Activated naive CD4-positive, alpha-beta T cell treated with Interleukin-2 at 50 U/mL for 16 hours (primary cell): ENCODE measurements at places on chromosomes 5 and 9.

DNA sequence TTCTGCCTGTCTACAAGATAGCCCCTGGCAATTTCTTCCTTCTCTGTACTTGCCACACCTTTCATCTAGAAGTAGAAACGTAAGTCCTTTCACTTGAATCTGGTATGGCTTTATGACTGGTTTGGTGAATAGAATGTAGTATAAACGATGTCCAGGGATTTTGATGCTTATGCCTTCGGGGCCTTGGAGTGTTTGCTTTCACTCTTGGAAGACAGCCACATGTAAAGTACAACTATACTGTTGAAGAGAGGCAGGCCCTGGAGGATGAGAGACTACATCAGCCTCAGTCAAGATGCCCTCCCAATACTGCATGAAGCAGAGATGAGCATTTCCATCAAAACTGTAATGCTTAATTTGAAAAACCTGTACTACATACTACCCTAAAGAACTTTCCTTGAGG, 553.8 kb upstream of the C9orf72 start:
- DNase-seq = no peak

DNA sequence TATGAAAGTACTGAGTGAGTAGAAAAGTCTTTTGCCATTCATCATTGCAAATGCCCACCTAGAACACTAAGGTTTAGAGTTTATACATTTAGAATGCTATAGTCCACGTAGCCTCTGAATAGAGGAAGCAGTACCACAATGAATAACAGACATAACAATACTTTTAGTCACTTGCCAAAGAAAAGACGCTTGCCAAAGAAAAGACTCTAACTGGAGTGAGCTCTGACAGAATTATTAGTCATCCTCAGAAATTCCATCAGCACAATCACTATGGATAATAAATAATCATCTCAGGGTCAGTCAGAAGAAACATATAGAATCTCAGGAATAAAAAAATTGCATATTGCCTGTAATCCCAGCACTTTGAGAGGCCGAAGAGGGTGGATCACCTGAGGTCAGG, 168.5 kb upstream of the TARS1 start:
- no peak for DNase-seq

DNA sequence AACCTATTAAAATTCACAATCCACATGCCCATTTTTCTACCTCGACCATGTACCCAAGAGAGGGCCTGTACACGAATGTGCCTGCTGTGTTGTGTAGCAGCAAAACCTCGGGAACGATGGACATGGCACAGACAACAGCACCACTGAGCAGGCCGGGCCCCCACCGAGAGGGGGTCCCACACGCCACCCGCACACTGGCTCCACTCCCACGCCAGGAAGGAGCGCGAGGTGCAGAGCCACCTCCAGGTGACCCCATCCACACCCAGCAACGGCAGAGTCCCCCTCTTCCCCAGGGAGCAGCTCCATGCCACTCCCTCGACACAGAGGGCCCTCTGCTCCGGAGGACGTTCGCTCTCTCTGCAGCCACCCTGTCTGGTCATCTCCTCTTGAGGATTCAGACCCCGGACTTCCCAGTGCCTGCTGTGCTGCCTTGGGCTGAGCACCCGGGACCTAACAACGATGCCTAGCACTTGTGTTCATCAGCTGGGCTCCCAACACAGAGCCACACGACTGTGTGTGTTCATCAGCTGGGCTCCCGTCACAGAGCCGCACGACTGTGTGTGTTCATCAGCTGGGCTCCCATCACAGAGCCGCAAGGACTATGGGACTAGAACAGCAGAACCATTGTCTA, 25.3 kb upstream of the ADAMTS2 start:
- DNase-seq = no peak

DNA sequence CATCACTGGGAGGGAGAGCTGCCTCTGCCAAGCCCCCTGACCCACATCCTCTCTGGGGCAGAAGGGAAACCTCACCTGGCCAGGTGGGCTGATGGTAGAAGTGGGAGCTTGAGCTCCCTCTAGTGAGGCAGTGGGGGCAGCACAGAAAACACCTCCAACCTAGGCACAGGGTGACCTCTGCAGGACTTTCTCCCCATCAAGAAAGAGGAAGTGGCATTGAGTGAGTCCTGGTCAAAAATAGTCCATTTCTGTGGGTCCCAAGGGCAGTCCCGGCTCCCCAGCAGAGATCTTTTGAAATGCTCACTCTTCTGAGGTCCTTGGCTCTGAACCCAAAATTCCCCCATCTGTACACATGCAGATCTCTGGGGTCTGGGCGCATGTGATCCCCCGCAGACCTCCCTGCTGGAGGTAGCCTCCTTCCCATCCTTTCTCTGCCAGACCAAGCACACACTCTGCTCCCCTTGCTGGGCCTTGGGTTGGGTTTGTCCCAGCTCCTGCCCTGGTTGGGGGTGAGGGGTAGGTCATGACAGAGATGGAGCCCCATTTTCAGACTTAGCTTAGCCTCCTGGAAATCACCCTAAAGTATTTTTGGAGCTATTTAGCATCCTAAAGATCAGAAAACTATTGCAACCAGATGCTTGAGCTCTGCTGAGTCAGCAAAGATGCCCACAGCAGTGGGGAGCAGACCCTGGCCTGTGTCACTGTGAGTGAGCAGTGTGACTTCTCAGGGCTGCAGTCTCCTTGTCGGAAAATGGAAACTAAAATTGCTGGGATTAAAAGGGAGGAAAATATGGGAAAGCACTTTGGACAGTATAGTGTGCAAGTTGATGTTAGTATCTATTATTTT, 41.6 kb upstream of the LCP2 start:
- DNase-seq = peak; percentile 67

DNA sequence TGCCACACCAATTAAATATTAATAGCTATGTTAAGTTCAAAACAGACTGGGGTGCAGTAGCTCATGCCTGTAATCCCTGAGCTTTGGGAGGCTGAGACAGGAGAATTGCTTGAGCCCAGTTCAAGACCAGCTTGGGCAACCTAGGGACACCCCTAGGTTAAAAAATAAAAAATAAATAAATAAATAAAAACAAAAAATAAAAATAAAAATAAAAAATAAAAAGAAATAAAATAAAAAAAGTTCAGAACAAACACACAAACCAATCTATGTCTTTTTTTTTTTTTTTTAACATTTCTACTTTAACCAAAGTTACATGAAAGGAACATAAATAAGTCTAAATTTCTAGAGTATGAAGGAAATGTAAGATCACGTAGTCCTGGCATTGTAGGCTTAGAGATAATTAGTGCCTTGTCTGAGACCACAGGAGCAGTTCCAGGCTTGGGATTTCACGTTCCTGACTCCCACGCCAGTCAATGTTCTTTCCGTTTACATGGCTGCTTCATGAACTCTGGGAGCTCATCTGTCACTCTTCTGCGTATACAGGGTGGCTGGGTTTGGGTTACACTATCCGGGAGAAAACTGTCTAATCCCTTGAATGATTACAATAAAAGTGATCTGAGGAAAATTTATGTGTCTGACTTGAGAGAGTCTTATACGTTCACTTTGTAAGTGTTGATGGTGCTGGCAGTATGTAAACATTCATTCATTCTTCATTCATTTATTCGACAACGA, 85.2 kb downstream of the KIAA1958 start:
- no peak for DNase-seq

- DNase-seq = no peak
Observed at GRCh38 chr5:5209089-5209488, 69.0 kb downstream of the ADAMTS16 start.

- no peak for DNase-seq
Observed at GRCh38 chr5:72472031-72472430, 35.2 kb downstream of the ZNF366 start.

DNA sequence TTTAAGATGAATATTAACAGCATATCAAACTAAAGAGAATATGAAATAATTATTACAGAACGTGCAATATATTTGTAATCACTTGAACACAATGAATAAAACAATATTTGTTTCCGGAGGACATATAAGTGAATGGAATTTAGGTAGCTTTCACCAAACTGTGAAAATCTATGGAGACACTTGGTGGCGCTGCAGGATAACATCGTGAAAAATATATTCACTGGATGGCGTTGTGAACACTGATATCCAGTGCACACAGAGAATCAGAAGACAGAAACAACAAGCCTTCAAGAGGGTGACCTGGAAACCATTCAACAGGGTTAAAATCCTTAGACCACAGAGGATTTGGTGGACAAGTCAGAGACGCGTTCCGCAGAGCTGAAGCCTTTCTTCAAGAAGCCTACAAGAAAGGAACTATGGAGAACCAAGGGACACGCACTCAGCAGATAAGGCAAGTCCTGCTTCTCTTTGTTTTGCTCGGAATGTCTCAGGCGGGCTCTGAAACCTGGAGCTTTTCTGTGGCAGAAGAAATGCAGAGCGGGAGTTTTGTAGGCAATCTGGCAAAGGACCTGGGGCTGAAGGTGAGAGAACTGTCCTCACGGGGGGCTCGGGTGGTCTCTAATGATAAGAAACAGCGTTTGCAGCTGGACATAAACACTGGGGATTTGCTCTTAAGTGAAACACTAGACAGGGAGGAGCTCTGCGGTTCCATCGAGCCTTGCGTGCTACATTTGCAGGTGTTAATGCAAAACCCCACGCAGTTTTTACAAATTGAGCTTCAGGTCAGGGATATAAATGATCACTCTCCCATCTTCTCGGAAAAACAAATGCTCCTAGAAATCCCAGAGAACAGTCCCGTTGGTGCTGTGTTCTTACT, at the start of gene PCDHB11:
Gene PCDHB11, plus strand, starts transcription at position 269 of the 877 bp plus-strand sequence. Its CDS starts 148 bp downstream, at position 417.
- DNase-seq = no peak

GRCh38 chr5:40569546-40570270, 110.0 kb upstream of the PTGER4 start:
- no peak for DNase-seq

DNA sequence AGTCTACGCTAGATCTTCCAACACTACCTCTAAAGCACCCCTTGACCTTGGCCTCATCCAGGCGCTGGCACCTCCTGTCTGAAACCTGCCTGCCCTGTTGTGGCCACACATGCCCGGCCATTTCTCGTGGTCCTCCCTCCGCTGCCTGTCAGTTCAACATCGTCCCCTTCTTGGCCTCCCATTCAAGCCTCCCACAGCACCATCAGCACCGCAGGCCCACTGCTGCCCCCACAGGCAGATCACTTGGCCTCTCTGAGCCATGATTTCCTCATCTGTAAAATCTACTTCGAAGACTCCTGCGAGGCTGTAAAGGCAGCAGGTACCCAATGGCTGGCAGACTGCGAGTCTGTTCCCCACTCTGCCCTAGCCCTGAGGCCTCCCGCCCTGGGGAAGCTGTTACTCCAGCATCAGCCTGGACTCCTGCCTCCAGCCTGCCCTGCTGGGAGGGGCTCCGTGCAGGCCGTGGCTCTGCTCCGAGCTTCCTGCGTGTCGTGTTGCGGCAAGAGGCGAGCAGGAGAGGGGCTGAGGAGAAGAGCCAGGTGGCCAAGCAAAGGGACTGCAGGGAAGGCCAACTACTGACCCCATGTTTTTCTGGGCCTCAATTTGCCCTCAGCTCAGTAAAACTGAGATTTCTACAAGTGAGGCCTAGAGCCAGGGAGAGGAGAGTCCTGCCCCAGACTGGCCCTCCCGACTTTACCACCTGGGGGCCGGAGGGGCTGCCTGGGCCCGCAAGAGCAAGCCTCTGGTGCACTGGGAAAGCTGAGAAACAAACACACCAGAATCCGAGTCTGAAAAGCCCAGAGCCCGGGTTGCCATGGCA, 70.5 kb upstream of the LRRTM2 start:
- no peak for DNase-seq

DNA sequence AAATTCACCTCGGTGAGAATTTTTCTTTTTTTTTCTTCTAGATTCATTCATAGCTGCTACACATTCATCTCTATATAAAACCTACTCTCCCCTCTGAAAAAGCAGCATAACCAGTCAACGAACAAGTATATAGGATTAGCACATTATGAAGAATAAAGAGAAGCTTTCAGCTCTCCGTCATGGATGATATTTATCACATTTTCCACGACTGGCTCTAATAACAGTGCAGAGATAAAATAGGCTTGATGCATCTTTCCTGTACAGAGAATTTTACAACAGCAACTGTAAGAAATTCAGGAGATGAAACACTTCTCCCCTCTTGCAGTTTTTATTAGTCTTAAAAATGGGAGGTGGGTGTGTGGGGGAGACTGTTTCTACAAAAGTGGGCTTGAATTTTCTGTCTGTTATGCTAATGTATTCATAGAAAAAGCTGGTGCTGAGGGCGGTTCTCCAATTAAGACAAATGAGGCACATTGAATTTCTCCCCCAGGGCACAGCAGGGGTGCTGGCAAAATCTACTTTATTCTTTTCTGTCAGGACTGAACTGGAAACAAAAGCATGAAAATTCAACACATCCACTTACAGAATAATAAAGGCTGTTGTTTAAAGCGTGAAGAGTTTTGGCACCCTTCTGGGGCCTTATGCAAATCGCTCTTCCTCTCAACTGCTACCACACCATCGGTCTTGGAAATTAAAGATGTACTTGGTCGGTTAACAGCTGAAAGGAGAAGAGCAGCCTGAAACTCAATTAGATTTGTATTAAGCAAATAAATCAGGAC, 233.9 kb upstream of the ZNF608 start:
- DNase-seq = no peak

DNA sequence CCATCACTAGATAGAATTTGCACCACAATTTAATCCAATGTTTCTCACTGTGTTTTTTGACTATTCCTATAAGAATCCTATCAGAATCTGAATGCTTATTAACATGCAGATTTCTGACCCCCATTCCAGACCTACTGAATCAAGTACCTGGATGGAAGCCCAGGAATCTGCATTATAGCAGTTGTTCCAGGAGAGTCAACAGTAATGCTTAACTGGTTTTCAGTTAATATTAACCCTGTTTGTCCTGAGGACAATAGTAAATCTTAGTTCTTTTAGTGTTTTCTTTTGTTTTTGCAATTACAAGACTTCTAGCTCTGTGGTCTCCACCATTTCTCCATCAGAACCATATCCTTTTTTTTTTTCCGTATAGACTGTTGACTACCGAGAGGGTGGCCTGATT, 168.2 kb downstream of the SREK1 start:
- no peak for DNase-seq

- no peak for DNase-seq
Observed at GRCh38 chr5:139133282-139133681, 64.9 kb downstream of the SIL1 start.

GRCh38 chr9:137184881-137185660, 3.3 kb downstream of the ANAPC2 start:
- no peak for DNase-seq

- DNase-seq = peak; percentile 40
Observed at GRCh38 chr5:171418982-171419687, at the start of gene FGF18. TSS of gene FGF18 (plus strand) at chr5:171419647. CDS start at chr5:171420200, 553 bp downstream.

- no peak for DNase-seq
Observed at GRCh38 chr5:159095151-159095721, 4.5 kb downstream of the EBF1 start.

GRCh38 chr5:69364414-69364813, 4.9 kb downstream of the AK6 start:
- no peak for DNase-seq

- no peak for DNase-seq
Observed at GRCh38 chr5:116145416-116145815, 60.6 kb downstream of the COMMD10 start.
